Mucosa of gallbladder (tissue), 1 donor: ENCODE measurements at places on chromosomes 5 and 9.

DNA sequence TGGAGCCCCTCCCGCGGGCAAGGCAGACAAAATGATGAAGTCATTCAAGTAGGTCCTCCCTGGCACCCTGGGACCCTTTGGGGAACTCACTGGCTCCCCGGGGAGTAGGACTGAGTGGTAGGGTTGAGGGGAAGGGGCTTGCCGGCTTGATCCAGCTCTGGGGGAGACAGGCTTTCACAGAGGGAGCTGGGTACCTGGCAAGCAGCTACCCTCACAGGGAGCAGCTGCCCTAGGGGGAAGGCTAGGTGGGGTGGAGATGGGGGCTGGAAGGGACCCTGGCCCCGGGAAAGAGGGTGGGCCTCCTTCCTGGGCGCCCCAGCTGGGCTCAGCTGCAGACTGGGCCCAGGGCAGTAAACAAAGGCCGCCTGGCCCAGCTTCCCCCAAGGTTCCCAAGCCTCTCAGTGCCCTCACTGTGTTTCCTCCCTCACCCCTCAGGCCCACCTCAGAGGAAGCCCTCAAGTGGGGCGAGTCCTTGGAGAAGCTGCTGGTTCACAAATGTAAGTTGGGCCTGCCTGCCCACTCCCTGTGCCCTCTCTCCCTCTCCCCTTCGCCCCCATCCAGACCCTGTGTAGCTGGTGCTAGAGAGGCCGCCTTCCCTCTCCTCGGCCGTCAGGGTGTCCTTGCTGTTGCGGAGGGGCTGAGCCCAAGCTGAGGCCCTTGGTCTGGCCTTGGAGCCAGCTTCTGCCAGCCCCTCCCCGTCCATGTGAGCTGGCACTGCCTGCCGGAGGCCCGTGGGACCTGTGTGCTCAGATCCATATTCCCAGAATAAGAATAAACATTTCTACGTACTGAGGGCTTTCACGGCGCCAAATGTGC is 131.2 kb downstream of the RGS3 start:
- no peak for DNase-seq

GRCh38 chr9:37675661-37676060 is 24.9 kb downstream of the FRMPD1 start:
- no peak for DNase-seq

DNA sequence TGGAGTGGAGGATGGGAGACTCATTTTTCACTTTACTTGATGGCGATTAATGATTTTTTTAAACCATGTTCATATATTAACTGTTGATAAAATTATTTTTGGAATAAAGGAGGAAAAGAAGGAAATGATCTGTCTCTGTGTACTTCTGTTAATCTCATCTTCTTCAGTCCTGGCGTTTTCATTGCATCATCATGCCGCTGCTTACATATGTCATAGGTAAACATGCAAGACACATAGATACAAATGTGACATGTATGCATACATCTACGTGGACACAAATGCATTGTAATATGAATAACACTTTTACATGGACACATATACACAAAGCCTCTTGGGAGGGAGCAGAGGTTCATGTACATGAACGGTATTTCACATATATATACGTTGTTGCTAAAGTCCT is 10.0 kb downstream of the TMEM174 start:
- DNase-seq, result no peak

GRCh38 chr5:111495159-111495558 is 17.2 kb downstream of the STARD4 start:
- no peak for DNase-seq

DNA sequence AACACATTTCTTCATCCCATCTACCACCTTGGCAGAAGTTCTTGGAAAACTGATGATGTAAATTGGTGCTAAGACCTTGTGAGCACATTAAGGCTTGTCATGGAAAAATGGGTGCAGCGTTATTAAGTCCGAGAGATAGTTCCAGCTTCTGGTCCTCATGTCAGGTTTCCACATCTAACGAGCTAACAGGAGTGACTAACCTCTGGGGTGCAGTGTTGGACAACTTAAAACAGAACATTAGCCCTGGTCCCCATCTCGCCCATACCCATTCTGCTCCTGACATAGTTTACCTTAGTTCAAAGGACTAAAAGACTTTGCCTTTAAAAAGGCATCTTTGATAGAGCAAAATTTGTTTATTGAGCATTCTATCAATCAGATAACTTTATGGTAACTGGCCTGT is 128.0 kb downstream of the SLC1A3 start:
- peak; percentile 30 for DNase-seq

- DNase-seq, result no peak
Observed at GRCh38 chr9:83372957-83373356, 165.2 kb downstream of the FRMD3 start.

- DNase-seq, result no peak
Observed at GRCh38 chr9:14433351-14434157, 119.6 kb upstream of the NFIB start.

DNA sequence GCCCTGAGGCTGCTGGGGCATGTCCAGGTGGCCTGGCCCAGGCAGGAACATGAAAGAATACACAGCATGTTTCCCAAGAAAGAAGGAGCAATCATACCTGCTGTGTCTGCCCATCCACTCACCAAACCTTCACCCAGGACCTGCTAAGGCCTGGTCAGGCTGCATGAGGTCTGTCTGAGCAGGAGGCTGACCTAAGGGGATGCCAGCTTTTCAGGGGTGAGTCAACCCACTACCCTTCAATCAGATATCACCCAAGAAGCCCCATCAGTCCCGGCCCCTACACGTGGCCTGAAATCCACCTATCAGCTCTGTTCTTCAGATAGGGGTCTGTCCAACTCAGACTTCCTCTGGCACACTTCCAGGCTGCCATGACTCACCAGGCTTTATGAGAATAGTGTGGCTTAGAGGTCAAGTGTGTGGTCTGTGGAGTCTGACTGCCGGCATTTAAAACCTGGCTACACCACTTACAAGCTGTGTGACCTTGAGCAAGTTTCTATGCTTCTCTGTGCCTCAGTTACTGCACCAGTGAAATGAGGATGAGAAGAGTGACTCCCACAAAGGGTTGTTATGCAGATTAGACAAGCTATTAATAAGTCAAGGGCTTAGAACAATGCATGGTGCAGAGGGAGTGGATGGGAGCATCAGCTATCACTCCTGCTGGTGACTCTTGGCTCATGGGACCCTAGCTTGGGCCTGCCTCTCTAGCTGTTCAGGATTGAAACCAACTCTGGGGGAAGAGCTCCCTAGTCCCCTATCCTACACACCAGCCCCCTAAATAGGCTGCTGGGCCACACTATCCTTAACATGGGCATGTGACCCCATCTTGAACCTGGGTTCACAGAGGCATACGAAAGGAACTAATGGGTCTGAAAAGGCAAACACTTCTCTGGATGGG is 130.3 kb downstream of the PAX5 start:
- peak; percentile 31 for DNase-seq

DNA sequence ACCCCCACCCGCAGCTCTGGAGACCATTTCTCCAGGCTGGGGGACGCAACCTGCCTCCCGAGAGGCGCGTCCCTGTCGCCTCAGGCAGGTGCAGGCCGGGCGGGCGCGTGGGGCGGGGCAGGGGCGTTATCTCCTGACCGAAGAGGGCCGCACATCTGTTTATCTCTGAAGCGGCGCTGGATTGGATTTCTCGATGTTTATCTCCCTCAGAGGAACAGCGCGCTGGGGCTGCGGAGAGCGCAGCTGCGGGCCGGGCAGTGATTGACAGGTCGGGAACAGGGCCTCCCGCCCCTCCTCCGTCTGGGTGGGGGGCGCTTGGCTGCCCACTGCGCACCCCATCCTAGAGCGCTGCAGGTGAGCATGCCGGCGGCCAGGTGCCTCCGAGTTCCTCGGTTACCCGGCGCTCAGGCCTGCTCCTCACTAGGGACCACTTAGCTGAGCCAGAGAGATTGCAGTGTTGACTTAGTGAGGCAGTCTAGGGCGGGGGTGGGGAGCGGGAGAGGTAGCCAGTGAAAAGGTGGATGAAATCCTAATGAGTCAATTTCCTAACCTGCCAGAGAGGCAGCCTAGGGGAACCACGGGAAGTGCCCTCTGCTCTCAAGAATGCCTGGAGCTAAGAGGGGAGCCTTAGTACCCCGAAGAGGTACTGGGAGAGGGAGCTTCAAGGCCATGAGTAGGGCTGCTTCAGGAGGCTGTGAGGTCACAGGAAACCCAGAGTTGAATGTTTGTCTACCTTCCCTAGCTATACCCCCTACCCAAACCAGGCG is 39.6 kb upstream of the TIFAB start:
- DNase-seq, result no peak

DNA sequence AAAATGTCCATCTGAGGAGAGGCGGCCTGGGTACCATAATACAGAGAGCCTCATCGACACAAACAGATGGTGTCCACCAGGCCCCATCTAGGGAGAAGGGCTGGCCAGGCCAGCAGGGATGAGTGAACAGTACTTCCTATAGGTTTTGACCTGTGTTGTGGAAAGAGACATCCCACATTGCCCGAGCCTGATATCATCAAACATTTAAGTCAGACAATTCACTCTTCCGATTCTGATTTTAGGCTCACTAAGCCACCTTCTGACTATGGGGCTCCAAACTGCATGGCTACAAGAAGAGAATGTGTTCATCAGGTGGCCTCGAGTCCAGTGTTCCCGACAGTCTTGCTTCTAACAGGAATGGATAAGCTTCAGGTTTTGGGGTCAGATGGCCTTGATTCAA is 38.9 kb downstream of the SLC22A5 start:
- DNase-seq, result no peak

- no peak for DNase-seq
Observed at GRCh38 chr9:132287256-132287760, 67.5 kb downstream of the SETX start.

GRCh38 chr9:134621558-134622110 is 20.0 kb upstream of the COL5A1 start:
- DNase-seq, result no peak

DNA sequence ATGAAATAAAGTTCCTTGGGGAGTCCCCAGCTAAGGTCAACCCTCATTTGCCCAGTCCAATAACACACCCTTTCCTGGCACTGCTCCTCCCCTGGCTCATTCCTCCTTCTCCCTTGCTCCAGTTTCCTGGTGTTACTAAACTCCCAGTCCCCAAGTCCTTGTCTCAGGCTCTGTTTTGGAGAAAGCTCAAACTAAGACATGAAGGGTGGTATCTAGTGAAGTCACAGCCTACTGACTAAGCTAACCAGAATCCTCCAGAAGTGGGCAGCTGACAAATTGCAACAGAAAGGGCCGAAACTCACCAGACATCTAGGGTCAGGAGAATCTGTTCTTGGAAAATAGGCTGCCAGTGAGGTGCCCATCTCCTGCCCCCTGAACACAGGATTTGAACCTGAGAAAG is 118.7 kb upstream of the NEK6 start:
- no peak for DNase-seq

DNA sequence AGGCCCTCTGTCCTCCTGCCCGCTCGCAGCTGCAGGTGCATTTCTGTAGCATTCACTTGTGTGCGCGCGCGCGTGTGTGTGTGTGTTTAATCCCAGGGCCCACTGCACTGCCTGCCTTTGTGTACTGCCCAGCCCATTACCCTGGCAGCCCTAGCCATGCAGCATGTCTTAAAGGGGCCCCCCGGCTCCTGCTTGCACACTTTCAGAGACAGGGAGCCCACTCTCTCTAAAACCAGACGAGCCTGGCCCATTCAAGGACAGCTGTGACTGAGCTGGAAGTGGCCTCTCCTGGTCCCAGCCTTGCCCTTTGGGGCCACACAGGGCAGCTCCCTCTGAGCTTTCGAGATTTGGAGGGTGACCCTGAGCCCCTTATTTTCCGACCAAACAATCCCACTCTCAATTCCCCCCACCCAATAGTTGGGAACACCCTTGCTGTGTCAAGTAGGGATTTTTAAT is 98.9 kb downstream of the DAB2IP start:
- no peak for DNase-seq

DNA sequence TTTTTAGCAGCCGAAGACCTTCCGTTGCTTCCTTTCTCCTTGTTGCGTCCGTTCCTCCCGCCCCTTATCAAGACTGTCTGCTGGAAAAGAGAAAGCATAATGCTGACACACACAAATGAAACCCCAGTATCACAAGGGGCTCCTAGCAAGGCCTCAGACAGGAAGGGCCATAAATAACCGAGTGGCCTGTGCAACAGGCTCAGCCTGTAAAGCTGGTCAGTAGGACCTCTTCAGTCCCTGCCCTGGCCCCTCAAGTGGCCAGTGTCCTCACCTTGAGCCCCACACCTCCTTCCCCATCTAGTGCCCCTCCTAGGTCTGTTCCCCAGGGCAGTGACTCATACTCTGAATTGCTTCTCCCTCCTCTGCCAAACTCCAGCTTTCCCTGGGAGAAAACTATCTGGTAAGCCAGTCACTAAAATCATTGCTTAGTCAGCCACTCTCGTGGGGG is 174.6 kb upstream of the IL12B start:
- DNase-seq, result no peak

- no peak for DNase-seq
Observed at GRCh38 chr5:83925955-83926337, 205.3 kb upstream of the HAPLN1 start.

DNA sequence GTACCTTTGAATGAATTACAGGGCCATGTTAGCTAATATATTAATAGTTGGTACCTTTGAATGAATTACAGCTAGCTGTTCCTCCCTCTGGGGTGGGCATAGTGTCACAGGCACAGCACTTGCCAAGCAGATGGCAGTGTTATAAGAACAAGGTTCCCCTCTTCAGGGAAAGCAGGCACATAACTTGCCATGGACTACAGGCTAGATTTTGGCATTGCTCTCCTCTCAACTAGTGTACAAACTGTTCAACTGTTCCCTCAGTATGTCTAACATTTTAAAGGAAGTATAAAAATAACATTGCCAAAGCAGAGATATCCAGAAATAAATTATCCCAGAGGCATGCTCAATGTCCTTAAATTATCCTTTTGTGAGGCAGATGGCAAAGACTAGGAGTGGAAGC is 33.7 kb downstream of the ABITRAM start:
- no peak for DNase-seq

- DNase-seq, result no peak
Observed at GRCh38 chr5:54705994-54706653, 188.6 kb downstream of the SNX18 start.

GRCh38 chr5:176678584-176678983 is 31.3 kb downstream of the TSPAN17 start:
- DNase-seq, result no peak

DNA sequence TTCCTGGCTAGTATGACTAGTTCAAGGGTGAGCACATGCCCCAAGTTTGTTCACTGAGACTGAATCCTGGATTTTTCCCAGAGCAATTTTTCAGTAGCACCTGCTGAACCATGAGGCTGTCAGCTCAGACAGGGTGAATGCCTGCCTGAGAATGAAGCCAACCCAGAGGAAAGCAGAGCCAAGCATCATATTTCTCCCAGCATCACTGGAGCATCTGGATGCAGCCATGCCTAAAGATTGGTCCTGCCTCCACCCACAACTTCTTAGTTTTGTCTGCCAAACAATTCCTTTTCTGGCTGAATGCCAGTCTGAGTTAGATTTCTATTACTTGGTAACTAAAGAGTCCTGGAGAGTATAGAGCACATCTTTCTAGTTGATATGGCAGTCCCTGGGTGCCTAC is 343.6 kb downstream of the CSNK1G3 start:
- DNase-seq, result no peak

- no peak for DNase-seq
Observed at GRCh38 chr9:108854094-108854493, 1.7 kb downstream of the ACTL7B start.
